HFFc6 (cell line): ENCODE measurements at places on chromosomes 6 and 20. TPM values are rescaled to one million over a fixed set of nuclear protein-coding genes. Genes with fewer than 3 reads are reported as not detected.
A peak's percentile ranks its signal among the peaks of the same experiment; 100 is the strongest.

GRCh38 chr6:3229566-3230178 lies 2.2 kb upstream of the TUBB2B start:
- no peak overlapping the region for H3K27ac ChIP-seq
- no peaks in the 10 kb centered on the region for H3K36me3 ChIP-seq
- no peak overlapping the region; the same call in 1 of the 2 replicates for H3K4me3 ChIP-seq
- H3K4me1 ChIP-seq = peaks cover 37% of the 10 kb centered on the region

GRCh38 chr6:45105170-45105820 lies 222.8 kb upstream of the RUNX2 start:
- no peaks in the 10 kb centered on the region for H3K36me3 ChIP-seq
- peak; percentile 24 for DNase-seq
- H3K27me3 ChIP-seq = no peaks in the 10 kb centered on the region; the same call in 1 of the 2 replicates
- H3K4me1 ChIP-seq = peaks cover 27% of the 10 kb centered on the region
- H3K27ac ChIP-seq = no peak overlapping the region

- peak; percentile 76 for DNase-seq
- peaks cover 25% of the 10 kb centered on the region for H3K27me3 ChIP-seq
- H3K36me3 ChIP-seq = no peaks in the 10 kb centered on the region
- peaks cover 29% of the 10 kb centered on the region for H3K4me1 ChIP-seq
- peak overlapping the region; percentile 25 for H3K27ac ChIP-seq
These were observed 343.4 kb downstream of the CDC5L start for GRCh38 chr6:44730771-44731391.

GGT7 gene
- total RNA-seq = 15.6 to 18.7 TPM (median 16.2 TPM) in 3 replicates

KDM1B gene
- total RNA-seq = 15.7 to 19.4 TPM (median 16.0 TPM) in 3 replicates

PET117 gene
- 11.0 to 12.1 TPM (median 11.5 TPM) in 3 replicates for total RNA-seq
